Vagina (tissue), 2 donors: ENCODE measurements at places on chromosomes 16 and 17.

DNA sequence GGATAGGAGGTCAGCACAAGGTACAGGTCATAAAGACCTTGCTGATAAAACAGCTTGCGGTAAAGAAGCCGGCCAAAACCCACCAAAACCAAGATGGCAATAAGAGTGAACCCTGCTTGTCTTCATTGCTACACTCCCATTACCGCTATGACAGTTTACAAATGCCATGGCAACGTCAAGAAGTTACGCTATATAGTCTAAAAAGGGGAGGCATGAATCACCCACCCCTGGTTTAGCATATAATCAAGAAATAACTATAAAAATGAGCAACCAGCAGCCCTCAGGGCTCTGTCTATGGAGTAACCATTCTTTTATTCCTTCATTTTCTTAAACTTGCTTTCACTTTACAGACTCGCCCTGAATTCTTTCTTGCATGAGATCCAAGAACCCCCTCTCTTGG, 1.0 kb upstream of the HSBP1 start:
- no peak for DNase-seq

- no peak for DNase-seq
Measured at GRCh38 chr17:17510456-17511292, 14.5 kb upstream of the RASD1 start.

DNA sequence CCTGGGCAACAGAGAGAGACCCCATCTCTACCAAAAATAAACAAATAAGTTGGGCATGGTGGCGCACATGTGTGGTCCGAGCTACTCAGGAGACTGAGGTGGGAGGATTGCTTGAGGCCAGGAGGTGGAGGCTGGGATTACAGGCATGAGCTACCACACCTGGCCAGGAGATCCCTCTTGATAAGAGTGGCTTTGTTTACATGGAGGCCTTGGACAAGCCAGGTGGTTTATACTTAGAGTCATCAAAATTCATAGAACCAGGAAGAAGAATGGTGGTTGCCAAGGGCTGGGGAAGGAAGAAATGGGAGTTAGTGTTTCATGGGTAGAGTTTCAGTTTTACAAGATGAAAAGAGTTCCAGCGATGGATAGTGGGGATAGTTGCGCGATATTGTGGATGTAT, 8.8 kb upstream of the ZFP1 start:
- DNase-seq = no peak

DNA sequence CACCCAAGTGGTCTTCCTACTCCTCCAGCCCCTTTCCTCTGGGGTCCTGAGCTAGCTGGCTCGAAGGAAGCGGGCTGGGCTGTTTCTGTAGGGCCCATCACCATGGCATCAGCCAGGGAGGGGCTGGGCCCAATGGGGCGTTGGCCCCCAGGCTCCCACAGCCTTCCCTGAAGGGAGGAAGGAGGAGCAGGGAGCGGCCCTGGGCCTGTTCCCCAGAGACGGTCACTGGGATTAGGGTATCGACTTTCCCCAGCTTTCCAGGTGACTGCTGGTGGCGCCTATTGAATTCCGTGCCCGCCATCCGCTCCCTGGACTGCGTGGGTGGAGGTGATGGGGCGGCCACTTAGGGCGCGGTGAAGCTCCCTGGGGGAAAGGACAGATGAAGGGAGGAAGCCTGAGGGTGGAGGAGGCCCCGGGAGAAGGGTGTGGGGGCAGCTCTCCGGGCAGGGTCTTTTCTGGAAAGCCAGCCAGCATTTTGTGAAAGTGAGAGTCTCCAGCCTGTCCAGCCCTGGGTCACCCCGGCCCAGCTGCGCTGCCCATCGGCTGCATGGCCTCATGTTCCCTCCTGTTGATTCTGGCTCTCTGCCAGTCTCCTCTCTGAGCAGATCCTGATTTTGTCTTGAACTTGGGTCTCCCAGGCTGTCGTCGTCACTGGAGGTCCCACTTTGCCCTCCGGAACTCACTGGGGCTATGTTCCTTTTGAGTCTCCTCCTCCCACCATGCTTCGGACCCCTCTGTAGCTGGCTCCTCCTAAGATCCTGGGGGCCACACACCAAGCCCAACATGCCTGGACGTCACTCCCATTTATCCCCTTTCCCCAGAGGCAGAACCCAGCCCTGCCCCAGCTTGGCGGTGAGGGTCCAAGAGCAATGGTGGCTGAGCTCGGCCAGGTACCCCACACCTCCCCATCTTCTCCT, 9.8 kb downstream of the NHERF1 start:
- no peak for DNase-seq

- DNase-seq = no peak
Measured at GRCh38 chr17:27871407-27871806, 21.8 kb downstream of the LYRM9 start.

- DNase-seq = no peak
Measured at GRCh38 chr17:37650419-37651003, 7.3 kb upstream of the DDX52 start.

DNA sequence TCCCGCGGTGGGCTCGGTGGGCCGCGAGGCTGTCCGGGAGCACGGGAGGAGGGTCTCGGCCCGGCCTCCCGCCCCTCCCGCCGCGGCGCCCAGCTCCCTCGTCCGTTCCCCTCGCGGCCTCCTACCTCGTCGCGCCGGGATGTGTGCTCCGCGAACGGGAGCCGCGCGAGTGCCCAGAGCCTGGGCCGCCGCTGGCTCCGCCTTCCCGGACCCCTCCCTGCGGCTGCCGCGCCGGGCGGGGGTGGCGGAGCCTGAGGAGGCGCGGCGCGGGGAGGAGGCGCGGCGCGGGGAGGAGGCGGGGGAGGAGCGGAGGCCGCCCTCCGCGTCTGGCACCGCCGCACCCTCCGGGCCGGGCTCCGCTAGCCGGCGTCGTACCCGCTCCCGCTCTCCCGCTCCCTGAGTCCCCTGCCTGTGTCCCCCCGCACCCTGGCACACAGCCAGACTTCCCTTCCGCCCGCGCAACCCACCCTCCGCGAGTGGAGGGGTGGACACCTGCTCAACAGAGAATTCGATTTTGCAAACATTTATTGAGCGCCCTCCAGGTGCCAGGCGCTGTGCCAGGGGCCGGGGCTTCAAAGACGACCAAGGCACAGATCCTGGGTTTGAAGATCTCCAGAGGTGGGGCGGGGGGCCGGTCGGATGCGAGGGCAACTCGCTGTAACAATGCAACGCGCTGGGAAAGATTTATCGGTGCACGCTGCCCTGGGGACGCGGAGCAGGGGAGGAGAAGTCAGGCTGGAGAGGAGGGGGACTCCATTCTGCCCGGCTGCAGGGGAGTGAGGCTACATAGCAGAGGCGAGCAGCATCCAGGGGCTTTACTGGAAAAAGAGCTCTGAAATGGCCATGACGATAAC, at the start of gene MPP3:
Gene MPP3, minus strand, starts transcription at position 171 of the 854 bp plus-strand sequence. CDS start 1,240 bp downstream, outside the sequence.
- DNase-seq = no peak
